ENCODE measurements at places on chromosomes 6 and 20.

DNA sequence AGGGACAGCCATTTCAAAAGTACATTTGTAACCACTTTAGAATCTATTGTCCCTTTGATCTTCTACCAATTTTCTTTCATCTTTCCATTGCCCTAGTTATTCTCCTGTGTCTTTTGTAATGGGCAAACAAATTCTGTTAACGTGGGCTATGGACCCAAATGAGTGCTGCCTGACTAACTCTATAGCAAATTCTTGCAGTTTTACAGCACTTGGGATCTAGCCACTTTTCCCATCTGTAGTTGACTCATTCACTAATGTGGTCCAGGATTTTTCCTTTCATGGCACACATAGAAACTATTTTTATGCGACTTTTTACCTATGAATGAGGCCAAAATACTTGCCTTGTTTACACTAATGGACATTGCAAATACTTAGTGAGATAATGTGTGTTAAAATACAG, 52.0 kb downstream of the GRIK2 start:
- DNase-seq: no peak

GRCh38 chr20:53905019-53905819, 165.2 kb downstream of the BCAS1 start:
- DNase-seq: no peak

DNA sequence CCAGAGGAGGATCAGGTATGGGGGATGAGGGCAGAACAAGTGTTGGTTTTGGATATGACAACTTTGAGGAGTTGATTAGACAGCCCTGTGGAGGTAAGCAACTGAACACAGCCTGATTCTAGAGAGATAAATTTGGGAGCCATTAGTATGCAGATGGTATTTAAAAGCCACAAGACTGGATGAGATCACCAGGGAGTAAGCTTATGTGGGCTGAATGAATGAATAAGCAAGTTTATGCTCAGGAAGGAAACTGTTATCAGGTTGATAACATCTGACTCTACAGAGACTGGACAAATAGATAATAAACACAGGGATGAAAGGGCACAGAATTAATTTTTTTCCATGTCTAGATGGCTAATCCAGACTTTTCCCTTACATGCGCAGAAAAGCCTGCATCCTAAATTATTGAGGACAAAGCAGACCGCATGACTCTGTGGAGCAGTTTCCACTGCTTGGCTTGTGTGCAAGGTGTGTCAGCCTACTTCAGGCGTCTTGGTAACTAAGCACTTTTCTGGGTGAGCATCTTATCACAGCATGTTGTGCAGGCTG, 150.6 kb downstream of the GJA10 start:
- no peak for DNase-seq

GRCh38 chr6:133743621-133744020, 145.3 kb upstream of the TCF21 start:
- no peak for DNase-seq

DNA sequence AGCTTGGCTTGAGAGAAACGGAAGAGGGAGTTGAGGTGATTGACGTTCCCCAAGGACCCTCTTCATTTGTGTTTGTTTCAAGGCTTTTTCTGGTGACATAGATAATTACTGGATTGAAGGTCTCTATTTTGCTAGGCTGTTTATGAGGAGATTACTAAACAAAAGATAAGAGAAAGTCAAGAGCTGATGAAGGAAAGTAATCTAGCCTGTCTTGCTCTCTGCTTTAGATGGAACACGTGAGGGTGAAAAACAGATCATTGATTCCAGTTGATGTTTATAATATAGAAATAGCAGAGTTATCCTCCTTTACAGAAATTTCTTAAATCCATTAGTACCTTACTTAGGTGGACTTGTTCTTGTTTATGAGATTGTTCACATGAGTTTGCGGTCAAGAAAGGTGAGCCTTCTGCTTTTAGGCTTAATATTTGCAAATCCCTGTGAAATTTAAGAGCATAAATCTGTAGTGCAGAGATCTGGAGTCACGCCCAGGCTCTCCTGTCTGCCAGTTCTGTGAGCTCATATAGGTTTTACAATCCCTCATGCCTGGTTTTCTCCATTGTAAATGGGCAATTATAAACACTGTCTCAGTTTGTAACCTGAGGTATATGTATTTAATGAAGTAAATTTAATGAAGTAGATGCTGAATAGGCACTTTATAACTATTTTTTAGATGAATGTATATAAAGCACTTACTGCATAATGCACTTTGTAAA, 272.8 kb downstream of the NKAIN2 start:
- no peak for DNase-seq

Data from activated T-cell treated with anti-CD3 and anti-CD28 coated beads, Interleukin-2, amount 50 U/mL, for 1 hour (primary cell).